ENCODE measurements at places on chromosomes 7 and 10.

DNA sequence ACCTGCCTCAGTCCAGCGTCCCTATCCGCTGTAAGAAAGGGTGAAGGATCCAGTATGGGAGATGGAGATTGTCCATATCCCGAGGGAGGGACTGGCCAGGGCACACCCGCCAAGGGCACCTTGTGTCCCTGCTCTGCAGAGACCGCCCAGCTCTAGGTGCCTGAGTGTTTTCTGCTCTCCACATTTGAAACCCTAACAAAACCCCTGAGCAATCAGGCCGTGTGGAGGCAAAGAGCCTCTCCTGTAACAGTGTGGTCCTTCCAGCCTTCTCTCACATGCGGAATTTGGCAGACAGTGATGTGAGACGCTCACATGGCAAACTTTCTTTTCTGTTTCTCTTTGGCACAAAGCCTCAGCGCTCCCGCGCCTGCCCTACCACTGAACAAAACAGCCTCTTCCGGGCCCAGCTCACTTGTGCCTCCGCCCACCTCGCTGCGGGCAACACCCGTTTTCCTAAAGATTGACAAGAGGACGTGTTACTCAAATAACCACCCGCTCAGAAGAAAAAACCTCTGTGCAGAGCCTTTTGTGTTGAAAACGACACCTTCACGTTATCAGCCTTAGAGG is 514.8 kb downstream of the DNAJB6 start:
- no peak for DNase-seq

DNA sequence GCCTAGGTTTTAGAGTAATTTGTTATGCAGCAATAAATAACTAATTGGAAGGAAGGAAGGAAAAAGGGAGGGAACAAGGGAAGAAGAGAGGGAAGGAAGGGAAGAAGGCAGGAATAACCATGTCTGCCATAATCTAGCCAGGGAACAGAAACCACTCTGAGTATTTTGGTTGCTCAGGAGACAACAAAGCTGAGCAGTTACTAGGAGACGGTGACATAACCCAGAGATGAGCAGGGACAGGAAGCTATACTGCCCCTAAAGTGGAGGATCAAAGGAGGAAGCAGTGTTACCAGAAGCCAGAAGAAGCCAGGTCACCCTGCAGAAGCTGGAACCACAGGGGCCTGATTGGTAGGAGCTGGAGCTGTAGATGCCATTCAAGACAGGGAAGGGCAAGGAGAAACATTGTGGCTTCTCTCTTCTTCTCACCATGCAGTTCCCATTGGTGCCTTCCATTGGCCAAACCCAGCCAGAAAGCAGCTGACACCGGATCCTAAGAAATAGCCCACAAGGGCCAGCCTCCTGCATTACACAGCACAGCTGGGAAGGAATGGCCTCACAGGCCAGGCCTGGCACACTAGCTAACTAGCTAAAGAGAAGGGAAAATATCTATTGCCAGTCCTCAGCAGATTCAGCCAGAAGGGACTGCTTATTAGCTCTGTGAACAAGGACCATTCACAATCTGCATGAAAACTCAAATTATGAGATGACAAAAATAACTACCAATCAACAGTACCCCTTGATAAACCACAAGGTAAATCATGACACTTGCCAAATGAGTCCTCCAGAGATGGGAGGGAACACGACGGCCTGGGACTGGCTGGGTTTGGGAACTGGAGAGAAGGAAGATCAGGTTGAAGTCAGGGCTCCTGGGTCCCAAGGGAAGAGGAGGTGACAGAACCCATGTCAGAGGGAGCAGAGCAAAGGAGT is 184.5 kb upstream of the NFE2L3 start:
- no peak for DNase-seq

DNA sequence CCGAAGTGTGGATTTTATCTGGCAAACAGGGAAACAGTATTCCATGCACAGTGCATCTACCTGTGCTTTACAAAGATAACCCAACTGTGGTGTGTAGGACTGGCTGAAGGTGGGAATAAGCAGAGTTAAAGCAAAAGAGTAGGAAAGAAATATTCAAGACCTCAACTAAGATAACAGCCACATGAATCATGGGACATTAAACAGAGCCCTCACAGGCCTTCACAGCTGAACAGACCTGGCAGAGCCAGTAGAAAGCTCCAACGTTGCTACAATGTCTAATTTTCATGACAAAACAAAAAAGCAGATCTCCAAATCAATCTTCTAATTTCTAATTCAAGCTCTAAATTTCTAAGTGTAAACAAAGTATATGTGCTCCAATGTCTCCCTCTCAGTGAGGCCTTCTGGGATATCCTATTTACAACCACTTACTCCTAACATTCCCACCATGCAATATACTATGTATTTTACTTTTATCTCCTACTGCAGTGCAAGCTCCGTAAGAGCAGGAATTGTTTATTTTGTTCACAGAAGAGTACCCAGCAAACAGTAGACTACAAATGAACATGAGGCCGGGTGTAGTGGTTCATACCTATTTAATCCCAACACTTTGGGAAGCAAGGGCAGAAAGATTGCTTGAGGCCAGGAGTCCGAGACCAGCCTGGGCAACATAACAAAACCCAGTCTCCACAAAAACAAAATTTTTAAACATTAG is 63.5 kb downstream of the UBE2H start:
- DNase-seq, result no peak

DNA sequence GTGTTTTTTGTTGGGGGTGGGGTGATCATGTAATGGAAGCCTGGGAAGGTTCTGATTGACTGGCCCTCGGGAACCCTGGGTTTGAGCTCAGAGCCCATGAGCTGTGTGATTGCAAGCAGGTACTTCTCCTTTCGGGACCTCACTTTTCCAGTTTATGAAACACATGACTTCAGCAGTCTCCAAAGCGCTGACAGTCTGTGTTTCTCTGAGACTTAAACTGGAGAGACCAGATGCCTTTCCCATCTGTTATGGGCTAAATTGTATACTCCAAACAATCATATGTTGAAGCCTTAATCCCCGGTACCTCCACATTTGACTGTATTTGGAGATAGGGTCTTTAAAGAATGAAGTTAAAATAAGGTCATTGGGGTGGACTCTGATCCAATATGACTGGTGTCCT is 493.6 kb downstream of the GALNT17 start:
- peak; percentile 65 for DNase-seq

DNA sequence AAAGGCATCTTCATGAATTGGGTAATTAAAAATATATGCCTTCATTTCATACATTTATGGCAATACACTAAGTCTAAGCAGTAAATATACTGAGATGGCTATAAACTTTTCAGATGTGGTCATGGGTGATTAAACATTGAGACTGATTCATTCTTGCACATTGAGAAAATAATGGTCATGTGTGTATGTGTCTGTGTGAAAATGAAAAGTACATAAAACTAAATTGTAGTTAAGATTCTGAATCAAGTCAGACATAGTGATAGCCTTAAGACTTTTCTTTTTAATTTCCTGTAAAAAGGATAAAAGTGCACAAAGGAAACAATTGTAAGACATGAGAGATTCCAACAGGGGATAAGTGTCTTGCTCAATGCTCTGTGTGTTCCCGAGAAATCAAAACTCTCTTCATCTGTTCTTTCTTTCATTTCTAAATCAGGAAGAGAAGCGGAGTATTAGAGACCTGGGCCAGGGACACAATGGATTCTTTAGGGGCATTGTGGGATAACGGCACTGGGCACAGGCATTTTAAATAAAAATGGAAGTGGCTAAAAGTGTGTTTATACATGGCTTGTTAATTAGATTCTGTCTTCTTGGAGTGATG is 69.8 kb upstream of the AGR3 start:
- no peak for DNase-seq

DNA sequence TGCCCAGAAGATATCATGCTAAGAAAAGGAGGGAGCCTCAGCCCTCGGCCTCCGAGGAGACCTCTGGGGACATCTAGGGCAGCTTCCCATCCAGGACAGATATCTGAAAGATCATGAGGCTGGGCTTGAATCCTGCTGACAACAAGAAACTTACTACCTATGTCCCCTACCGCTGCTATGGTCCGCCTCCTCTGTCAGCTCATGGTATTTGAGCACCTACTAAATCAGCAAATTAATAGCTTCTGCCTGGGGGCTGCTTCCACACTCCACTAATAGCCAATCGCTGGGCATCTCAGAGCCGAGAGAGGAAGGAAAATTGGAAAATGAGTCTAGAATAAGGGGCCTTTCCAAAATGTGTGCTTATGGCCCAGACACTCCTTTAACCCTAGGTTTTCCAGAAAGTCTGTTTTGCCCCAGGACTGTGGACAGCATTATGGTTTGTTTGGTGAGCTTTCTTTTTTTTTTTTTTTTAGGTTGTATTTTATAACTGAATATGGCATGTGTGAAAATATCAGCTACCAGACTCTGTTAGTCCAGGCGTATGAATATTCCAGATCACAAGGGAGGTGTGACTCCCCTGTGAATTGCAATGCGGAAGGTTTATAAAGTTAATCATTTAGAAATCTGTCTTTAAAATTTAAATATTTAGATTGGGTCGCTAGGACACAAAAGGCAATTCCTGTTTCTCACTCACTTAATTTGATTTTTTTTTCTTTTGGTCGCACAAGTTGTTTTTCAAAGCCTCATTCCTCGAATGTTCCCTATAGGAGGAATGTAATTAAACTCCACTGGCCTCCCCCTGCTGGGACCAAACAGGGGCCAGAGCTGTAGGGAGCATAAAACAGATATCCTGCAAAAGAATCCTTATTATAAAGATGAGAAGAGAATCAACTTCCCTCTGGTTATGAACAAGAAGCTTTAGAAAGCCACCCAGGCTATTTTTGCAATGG is 89.4 kb downstream of the PARP12 start:
- DNase-seq, result no peak

DNA sequence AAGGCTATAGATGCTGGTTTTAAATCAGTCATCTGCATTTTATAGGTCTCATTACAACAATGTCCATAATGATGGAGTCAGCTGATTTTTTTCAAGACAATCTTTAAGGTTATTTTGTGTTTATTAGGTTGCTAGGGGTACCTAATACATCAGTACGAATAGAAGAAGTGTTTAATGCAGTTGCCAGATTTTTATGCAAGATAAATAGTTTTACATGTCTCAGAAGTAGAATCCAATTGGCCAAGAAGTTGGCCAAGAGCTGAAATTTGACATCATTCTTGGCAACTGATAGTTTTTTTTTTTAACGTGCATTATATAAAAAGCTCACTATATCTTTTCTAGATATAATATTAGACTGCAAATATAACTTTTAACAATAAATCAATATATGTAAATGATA is 208.5 kb downstream of the TRIL start:
- no peak for DNase-seq

GRCh38 chr7:121755818-121756552 is 117.0 kb upstream of the PTPRZ1 start:
- peak; percentile 8 for DNase-seq

DNA sequence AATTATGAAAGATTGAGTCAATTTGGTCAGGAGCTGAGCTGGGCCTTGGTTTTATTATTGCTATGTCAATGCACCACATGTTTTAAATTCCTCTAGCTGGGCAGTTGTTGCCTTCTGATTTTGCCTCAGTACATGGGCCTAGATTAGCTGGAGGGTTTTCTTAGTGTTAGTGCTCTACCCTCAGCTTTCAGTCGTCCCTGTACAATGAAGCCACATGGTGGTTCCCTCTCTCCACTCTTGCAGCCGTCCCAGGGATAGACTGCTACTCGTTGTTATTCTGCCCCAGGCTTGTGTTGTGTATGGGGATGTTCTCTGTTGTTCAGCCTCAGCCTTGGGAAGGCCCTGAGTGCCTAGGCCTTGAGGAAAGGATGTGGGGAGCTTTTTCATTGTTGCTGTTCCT is 37.0 kb downstream of the NHLRC2 start:
- DNase-seq, result peak; percentile 12

- DNase-seq, result peak; percentile 54
Observed at GRCh38 chr7:149774237-149775175, 1.1 kb upstream of the ZNF467 start.

DNA sequence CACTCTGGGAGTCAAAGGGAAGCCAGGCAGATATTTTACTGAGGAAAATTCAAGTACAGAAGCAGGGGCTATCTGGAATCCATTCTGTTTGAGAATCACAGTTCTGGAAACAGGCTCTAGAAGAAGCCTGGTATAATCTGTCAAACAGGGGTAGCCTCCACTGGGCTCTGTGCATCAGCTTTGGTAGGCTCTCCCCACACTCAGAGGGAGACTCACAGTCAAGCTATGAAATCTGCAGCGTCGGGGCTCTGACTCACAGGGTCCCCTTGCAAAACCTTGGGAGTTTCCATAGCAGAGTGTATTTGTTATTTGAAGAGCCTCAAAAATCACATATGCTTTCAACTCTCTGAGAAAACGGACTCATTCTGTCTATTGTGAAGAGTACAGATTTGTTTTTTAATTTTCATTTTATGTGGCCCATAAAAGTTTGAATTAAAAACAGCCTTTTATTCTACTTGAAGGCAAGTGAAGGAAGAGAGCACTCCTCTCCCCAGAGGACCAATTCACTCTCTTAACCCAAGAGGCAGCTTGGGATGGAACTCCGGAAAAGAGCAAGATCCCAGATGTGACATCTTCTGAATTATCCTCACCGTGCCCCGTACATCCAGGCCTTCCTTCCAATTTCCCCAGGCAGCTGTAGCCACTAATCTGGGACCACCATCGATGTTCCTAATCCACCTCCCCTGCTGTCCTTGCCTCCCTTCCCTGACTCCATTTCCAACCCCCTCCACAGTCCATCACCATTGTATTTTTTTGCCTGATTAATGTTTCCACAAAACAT is 590.9 kb upstream of the MGMT start:
- DNase-seq, result no peak

- no peak for DNase-seq
Observed at GRCh38 chr7:101882595-101883564, 65.5 kb downstream of the CUX1 start.

DNA sequence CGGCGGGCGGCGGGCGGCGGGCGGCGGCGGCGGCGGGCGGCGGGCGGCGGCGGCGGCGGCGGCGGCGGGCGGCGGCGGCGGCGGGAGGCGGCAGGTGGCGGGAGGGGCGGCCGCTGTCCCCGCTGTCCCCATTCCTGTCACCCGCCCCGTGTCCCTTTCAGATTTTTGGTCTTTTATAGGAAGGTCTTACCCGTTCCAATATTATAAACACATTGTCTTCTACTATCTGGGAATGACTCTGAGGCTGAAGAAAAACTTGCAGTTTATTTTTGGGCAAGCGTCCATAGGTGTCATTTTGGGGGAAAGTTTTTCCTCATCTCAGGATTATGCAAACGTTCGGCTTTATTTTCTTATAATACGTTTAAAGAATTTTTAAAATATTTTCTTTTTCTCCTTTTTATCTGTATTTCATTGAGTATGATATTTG is 578 bp downstream of the ZNF713 start:
- DNase-seq, result peak; percentile 32

DNA sequence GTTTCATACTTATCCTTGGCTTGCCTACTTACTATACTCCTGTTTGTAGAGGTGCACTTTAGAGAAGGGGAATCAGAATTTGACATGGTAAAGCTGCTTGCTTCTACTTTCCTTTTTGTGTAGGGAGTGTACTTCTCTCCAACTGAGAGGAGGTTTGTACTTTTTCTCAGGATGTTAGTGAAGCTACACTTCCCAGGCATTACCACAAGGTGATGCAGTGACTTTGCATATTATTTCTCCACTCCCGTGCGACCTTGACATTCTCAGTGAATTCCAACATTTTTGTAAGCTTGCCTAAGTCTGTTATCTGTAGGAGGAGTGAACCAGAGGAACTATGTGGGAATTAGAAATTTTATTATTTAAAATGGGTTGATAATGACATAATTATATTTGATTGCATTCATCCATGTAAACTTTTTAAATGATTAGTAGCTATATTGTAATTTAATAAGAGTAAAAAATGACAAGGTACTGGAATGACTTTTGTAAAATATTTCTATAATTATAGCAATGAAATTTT is 5.2 kb downstream of the TAX1BP1 start:
- DNase-seq, result peak; percentile 60

GRCh38 chr7:48087349-48087748 is 1.7 kb upstream of the UPP1 start:
- DNase-seq, result no peak

All from cerebellar cortex (tissue), 1 donor.